Caudate nucleus (tissue), 63 donors: ENCODE measurements at places on chromosomes 3 and 15.

- DNase-seq, result no peak
Measured at GRCh38 chr3:189383630-189384029, 211.9 kb downstream of the TPRG1 start.

DNA sequence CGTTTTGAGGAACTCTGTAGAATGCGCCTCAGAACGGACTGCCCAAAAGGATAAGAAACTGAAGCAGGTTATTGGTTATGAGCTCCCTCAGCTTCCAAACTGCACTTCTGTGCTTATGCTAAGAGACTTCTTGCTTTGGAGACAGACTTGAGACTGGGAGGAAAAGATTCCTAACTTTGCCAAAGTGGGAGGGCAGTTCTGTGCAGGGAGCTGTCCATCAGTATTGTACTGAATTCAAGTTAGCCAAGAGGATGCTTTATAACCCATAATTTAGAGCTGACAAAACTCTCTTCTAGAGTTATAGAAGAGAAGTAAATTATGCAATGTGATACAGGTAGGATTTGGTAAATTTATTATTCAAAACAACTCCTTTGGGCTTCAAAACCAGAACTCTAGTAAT is 519.8 kb upstream of the GBE1 start:
- no peak for DNase-seq

DNA sequence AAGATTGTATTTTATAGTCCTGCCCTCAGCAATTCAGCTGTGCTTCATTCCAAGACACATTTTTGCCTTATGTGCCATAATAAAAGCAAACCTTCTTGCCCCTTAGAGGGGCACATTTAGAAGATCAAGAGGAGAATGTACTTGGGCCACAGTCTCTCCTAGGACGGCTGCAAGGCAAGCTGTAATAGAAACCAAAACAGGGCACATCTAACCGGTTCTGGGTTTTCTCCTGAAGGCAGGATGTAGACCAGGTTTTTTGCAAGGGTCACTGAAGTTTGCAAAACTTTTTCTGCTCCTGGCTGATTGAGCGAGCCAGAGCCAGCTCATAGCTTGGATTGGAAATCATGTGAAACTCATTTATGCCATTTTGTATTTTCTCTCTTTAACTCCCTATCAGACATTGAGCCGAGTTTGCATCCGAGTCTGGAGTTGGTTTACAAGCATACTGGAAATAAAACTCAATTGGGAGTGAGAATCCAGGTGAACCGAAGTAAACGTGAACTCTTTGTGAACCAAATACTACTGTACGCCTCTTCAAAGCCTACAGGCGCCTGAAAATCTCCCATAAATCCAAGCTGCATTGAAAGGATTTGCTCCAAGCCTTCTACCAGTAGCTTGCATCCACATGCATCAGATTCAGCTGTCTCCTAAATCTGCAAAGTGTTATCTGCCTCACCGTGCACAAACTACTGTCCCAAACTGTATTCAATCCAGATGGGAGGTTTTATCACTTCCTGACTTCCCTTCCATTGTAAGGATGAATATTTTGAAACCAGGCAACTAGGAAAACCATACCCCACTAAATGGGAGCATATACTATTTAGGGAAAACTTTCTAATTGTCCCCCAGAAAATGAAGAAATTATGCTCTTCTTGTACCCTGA is 60.9 kb upstream of the TSC22D2 start:
- no peak for DNase-seq

DNA sequence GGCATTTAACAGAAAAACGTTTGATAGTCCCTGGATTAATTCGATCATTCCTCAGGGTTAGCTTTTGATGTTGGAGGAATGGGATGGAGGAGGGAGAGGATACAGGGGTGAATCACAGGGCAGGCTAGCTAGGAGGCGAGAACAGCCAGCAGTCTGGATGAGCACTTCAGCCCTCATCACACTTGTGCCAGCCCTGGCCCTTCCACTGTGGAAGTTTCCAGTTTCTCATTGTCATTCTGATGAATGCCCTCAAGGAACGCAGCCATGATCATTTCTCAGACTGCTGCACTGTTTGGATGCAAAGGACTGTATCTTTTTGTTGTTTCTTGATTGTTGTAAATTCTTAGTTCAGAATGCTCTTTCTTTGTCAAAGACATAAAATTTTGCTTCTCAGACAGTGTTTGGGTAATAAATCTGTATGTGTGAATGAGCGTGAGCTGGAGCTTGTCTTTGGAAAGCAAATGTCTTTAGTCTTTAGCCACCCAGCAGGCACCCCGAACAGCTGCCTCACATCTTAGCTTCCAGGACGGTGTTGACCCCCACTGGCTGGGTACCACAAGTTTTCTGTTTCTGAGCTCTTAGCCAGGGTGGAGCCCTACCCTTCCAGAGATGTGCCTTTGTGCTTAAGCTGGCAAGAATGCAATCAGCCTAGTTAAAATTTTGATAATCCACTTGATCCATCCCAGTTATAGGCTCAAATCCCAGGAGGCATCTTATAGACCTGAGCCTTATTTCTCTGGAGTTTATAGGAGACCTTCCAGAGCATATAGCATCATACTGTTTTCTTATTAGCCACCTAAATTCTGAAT is 121.1 kb downstream of the PDCD6IP start:
- no peak for DNase-seq

DNA sequence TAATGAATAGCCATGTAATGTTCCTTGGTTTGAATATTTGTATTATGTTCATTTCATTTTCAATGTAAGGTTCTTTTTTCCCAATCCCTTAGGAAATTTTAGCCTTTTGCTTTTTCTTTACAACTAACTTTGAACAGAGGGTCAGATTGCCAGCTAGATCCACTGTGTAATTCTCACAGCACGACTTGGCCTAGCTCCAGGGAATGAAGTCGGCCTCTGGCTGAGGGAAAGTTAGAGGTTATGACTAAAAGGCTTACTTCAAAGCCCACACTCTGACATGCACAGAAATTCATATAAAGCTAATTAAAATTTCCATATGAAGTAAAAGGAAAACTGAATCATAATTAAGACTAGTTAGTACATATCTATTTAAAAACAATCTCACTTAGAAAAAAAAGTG is 38.7 kb downstream of the ROBO1 start:
- DNase-seq, result no peak

DNA sequence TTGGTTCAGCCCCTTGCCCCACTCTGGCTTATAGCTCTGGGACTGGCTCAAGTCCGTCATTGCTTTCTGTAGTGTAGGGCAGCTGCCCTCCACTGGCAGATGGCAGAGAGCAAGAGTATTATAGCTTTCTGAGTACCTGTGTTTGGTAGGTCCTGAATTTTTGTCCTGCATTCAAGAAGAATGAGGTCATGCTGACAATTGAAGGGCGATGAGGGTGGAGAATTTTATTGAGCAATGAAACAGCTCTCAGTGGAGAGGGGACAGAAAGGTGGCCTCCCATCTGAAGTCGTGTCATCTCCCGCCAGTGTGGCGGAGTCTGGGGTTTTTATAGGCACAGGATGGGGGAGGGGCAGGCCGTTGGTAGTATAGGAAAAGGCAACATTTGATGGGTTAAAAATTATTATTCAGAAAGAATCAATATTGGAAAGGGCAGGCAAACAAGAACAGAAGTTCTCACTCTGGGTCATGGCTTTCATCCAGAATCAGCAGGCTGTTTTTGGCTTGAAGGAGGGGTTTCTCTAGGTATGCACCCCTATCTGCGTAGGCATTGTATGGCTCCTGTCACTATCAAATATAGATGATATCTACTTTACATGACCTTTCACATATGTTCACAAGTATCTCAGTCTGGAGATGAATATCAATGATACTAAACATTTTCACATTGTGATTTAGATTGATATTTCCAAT is 1239.7 kb upstream of the ALCAM start:
- DNase-seq, result no peak

DNA sequence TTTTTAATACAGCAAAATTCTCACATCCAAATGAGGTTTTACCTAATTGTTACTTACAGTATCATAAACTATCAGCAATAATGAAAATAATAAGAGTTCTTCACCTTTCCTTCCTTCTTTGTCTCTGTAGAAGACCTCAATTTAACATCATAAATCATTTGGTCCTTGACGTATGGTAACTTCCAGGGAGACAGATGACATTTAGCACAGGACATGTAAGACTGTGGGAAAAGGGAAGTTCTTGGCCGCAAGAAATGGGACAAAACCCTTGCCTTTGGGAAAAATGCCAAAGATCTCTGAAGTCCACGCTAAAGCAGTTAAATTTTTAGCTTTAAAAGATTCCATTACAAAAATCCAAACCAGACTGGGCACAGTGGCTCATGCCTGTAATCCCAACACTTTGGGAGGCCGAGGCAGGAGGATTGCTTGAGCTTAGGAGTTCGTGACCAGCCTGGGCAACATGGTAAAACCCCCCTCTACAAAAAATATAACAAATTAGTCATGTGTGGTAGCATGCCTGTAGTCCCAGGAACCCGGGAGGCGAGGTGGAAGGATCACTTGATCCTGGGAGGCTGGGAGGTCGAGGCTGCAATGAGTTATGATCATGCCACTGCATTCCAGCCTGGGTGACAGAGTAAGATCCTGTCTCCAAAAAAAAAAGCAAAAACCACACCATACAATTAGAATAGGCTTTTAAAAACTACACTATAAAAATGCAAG is 8.8 kb downstream of the PTPN9 start:
- DNase-seq, result no peak
